ENCODE measurements at places on chromosomes 2 and 18. TPM values are rescaled to one million over a fixed set of nuclear protein-coding genes. Genes with fewer than 3 reads are reported as not detected.

Gene PAX8
- 0.55 TPM for total RNA-seq

Gene ATL2
- total RNA-seq, result 271 TPM

Gene TMEM198
- total RNA-seq, result 0.71 TPM

Gene SPP2
- not detected for total RNA-seq

Gene BBS5
- 8.2 TPM for total RNA-seq

- no peak for DNase-seq
These were observed 1947.2 kb downstream of the SUCLG1 start for GRCh38 chr2:82511894-82512293.

DNA sequence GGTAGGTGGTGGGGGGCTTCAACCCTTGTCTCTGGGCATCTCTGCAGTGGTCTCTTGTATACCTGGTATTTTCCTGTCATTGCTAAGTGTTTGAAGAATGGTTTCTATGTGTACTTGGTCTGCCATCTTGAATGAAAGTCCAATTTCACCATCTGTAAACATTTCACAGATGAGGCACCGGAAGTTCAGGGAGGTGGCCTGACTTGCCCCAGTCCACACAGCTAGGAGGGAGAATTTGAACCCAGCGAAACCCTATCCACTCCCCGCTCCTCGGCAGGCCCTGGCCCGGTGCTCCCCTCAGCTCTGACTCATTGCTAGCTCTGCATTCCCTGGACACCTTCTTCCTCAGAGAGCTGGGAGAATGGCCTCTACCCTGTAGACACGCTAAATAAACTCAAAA is 30.5 kb downstream of the ZAP70 start:
- DNase-seq, result no peak

DNA sequence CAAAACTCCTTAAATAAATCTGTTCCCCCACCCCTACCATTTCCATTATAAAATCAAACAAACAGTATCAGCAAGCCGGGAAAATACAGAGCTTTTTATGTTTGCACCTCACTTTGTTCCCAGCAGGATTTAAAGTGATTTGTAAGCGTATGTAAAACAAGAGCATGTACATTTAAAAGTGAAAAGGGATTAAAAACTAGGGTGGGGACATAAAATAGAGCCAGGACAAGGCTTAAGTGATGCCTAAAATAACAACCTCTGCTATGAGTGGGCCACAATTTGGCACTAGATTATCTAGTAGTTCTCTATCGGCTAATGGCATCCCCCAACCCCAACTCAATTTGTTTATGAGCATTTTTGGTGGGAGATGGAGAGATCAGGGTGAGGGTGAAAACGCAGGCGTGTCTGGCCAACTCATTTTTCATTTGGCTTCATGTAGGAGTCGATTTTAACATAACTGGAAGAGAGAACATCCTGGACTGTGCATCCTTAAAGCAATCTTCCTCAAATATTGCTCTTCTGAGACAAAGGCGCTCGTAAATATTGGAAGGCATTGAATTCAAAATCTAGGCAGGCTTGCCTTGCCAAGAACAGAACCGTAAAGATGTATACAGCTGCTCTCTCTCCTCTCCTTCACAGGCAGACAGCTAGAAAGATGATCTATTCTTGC is 34.5 kb upstream of the TSPYL6 start:
- DNase-seq, result no peak

DNA sequence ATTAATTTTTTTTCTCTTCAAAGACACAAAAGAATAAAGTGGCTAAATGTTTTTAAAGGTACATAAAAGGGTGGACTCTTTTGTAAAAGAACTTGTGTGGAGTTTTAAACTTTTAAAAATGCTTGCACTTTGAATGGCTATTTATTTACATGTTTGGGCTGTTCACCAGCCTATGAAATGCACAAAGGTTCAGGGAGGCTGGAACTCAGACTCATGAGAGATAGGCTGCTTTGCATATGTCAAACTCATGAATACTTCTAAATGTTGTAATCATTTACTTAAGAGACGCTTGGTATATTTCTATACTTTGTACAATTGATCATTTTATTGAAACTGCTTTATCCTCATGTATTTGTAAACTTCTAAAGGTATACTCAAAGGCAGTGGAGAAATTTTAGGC is 79.9 kb downstream of the ZEB2 start:
- DNase-seq, result no peak

DNA sequence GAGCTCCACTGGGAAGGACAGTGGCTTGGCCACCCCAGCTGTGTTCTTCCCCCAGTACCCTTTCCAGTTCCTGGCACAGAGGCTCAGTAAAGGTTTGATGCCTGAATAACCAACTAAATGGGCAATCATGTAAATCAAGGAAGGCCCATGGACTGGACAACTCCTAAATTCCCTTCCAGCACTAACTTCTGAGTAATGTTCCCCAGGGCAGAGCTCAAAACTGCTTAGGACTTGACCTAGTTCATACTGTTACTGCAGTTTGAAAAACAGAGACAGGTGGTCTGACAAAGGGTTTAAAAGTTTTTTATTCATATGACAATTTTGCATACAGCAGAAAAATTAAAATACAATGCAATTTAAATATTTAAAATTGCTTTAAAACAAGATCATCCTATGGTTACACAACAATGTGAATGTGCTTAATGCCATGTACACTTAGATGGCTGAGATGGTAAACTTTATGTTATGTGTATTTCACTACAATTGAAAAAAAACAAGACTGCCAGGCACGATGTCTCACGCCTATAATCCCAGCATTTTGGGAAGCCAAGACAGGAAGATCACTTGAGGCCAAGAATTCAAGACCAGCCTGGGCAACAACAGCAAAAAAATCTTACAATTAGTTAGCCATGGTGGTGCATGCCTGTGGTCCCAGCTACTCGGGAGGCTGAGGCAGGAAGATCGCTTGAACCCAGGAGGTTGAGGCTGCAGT is 26.2 kb downstream of the PCBP1 start:
- no peak for DNase-seq

GRCh38 chr18:40367576-40367975 is 1587.5 kb upstream of the PIK3C3 start:
- DNase-seq, result no peak

DNA sequence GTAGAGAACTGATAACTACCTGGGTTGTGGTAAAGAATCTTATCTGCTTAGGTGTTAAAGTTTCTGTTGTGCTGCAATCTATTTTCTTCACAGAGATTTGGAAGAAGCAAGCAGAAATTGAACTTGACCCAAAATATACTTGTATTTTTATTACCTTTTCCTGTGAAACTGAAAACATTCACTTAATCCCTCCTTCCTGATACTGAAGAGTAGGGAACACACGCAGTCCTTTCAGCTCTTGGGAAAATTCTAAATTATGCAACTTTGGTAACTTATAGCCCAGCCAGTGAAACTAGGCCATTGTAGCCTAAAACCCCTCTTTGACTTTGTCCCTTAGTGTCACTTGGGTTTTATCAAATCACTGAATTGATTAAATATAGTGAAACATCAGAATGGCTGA is 128.4 kb upstream of the MEIS1 start:
- no peak for DNase-seq

DNA sequence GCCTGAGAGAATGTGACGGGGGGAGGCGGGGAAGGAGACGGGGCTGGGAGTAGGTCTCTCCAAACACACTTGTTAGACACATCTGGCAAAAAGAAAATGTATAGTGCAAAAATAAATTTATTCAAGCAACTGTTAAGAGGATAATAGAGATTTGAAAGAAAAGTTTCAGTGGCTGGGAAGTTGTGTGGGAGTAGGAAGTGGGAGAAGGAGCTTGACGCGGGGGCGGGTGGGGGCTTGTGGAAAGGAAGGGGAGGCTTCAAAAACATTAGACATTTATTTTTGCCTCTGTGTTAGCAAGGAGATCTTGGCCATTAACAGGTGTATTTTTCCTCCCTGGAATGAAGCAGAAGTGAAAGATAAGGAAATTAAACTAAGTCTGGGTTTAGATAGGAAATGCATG is 90.3 kb downstream of the KLF7 start:
- no peak for DNase-seq

- no peak for DNase-seq
These were observed 1183.2 kb upstream of the ACVR2A start for GRCh38 chr2:146661473-146662096.

DNA sequence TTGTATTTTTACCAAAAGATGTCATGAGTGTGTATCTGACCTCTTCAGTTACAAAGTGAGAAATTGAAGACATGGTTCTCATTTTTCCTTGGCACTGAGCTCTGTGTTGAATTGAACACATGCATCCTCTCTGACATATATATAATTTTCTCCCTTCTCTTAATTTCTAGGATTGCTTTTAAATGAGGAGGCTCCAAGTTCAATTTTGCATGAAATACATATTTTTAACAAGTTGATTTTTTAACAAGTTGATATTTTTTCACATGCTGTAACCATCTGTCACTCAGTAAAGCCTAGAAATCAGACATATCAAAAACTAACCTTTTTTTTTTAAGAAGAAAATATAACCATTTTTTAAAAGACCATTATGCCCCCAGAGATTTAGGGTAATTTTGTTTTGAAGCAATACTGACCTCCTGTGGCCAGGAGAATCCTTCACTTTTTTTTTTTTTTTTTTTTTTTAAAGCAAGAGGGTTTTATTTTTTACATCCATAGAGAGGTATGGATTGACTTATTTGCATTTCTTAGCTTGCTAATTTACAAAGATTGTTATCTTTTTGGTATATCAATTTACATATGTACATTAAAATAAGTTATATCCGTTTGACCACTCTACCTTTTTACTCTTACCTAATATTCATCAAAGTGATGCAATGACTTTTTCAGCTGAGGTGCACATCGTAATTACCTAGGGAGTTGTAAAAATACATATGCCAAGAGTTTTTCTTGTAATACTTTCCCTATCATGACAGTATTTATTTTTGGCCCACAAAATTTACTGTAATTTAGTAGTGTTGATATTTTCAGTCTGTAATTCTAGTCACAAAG is 161.8 kb downstream of the SOCS6 start:
- no peak for DNase-seq

GRCh38 chr2:201008296-201008829 is 44.9 kb upstream of the ORC2 start:
- DNase-seq, result no peak

GRCh38 chr18:50679056-50679455 is 119.2 kb downstream of the MAPK4 start:
- DNase-seq, result no peak

GRCh38 chr2:14751581-14751980 is 119.1 kb downstream of the LRATD1 start:
- no peak for DNase-seq

DNA sequence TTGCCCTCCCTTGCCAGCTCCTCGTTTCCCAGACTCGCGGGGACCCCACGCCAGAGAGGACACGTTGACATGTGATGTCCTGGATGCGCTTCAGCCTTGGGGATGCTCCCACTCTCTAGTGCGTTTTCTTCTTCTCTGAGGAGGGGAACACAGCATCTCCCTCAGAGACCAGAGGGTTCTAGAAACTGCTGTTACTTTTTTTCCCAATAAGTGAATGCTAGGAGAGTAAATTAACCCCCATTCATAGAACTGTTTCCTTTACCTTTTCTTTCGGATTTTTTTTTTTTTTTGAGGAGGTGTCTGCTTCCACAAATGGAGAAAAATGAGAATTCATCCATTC is 370 bp upstream of the EFEMP1 start:
- no peak for DNase-seq

GRCh38 chr2:23124214-23124750 is 260.7 kb upstream of the KLHL29 start:
- DNase-seq, result no peak

- DNase-seq, result no peak
These were observed 104.0 kb upstream of the PARD3B start for GRCh38 chr2:204441316-204441715.

GRCh38 chr18:46622999-46623398 is 34.0 kb downstream of the LOXHD1 start:
- DNase-seq, result no peak
